ENCODE measurements at places on chromosomes 4 and X.
A peak's percentile ranks its signal among the peaks of the same experiment; 100 is the strongest.

DNA sequence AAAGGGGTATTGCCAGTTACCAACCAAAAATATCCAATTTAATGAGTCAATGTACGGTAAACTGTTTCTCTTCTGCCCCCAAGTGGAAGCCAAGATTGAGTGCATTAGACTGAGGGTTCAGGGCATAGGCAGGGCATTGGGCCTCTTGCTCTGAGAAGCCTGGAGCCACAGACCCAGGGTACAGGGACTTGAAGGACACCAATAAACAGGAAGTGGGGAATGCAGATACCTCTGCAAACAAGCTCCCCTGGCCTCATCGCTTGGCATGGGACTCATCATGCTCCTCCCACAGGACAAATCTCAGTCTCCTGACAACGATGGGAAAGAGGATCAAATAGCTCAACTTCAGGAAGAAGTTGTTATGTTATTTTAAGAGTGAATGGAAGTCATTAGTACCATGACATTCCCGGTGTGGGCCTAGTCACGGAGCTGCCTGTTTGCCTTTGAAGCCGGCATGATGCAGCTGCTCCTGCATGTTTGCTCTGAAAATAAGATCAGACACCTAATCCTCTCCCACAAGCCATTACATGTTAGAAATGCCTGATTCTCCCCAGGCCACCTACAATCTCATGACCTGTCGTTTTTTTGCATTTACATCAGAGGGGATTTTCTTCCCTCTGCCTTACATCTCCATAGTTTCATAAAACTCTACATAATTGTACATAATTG, 224.2 kb downstream of the RCHY1 start:
- no peak for DNase-seq

- DNase-seq = no peak
Observed at GRCh38 chr4:114037988-114038387, 58.5 kb upstream of the ARSJ start.

GRCh38 chr4:101660607-101661006, 129.9 kb upstream of the BANK1 start:
- DNase-seq = no peak

GRCh38 chr4:143341186-143341755, 4.6 kb downstream of the GAB1 start:
- DNase-seq = no peak

- no peak for DNase-seq
Observed at GRCh38 chr4:159017323-159018026, 85.4 kb upstream of the RAPGEF2 start.

GRCh38 chrX:111375747-111376146, 36.2 kb downstream of the DCX start:
- DNase-seq = no peak

GRCh38 chr4:76212851-76213414, 691 bp downstream of the SCARB2 start:
- DNase-seq = no peak

GRCh38 chr4:130808492-130808891, 1712.5 kb downstream of the C4orf33 start:
- DNase-seq = no peak

DNA sequence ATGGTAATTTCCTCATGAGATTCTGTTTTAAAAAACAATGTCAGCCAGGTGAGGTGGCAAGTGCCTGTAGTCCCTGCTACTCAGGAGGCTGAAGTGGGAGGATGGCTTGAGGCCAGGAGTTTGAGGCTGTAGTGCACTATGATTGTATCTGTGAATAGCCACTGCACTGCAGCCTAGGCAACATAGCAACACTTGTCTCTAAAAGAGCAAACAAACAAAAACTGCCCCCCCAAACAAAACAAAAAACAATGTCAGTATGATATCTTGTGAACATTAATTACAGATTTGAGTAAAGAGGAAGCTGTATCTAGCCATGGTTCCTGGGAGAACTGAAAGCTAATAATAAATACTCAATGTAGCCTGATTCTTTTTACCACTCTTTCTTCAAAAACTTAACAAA, 6.8 kb upstream of the MSL3 start:
- DNase-seq = no peak

DNA sequence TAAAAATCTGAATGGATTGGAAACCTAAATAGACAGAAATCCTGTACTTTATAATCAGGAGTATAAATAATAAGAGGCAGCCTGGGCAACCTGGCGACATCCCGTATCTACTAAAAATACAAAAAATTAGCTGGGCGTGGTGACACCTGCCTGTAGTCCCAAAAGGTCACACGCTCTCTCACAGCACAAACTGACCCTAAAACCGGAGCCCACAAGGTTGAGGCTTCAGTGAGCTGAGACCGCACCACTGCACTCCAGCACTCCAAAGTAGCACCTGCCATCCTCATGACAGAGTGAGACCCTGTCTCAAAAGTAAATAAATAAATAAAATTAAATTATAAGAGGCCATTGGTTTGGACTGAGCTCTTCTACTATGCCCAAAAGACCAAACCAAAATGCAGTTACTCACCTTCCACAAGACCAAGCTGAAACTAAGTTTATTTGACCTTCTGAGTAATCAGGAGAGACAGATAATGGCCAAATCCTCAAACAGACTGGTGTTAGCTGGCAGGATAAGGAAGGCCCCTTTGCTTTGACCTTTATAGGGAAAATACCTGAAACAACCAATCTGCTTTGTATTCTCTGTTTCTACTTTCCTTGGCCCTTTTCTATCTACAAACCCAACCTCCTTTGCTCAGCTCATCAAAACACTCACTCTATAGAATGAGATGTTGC, 3.2 kb upstream of the GRSF1 start:
- DNase-seq = no peak

DNA sequence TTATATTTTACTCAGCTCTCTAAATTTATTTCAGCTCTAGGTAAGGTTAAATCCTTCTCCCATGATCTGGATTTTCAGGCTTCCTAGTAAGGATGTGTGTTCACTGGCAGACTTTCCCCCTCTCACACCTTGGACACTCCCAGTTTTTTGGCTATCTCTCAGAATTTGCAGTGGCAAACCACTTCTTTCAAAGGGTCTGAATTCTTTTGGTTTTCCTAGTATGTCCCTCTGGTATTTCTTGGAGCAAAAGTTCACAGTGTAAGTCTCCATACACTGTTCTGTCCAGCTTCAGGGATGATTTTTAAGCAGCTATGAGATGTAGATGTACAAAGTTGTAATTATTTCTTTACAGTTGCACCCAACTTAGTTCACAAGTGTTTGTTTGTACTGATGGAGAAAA, 653.8 kb upstream of the GALNT7 start:
- no peak for DNase-seq

DNA sequence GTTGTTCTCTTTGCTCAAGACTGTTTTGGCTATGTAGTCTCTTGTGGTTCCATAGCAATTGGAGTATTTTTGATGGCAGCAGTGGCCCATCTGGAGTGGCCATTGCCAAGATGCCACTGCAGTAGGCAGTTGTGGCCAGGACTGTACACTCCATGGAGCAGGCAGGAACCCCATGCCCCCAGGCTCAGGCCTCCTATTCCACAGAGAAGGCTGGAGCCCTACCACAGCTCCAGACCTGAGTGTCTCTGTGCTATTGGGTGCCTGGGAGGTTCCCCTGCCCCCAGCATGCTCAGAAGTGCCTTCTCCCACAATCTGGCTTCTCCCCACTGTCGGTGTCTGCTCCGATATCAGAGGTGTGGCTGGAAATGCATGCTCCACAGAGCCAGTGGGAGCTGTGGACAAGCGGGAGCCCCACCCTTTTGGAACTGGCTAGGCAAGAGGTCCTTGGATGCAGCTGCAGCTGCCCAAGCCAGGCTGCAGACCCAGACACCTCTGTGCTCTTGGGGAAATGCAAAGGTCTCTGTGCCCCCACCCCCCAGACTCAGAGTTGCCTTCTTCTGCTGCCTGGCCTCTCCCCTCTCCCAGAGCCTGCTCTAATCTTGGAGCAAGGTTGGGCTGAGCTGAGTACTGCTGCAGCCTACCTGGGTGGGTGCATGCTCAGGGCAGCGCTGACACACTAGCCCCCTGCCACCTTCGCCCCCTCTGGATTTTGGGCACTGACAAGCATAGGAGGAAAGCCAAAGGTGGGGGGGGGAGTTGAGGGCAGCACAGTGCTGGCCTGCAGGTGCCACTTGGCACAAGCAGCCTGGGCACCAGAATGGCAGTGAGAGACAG, 46.6 kb upstream of the UBE2NL start:
- no peak for DNase-seq

- DNase-seq = peak; percentile 14
Observed at GRCh38 chrX:1661048-1661921, 46.4 kb downstream of the ASMT start.

DNA sequence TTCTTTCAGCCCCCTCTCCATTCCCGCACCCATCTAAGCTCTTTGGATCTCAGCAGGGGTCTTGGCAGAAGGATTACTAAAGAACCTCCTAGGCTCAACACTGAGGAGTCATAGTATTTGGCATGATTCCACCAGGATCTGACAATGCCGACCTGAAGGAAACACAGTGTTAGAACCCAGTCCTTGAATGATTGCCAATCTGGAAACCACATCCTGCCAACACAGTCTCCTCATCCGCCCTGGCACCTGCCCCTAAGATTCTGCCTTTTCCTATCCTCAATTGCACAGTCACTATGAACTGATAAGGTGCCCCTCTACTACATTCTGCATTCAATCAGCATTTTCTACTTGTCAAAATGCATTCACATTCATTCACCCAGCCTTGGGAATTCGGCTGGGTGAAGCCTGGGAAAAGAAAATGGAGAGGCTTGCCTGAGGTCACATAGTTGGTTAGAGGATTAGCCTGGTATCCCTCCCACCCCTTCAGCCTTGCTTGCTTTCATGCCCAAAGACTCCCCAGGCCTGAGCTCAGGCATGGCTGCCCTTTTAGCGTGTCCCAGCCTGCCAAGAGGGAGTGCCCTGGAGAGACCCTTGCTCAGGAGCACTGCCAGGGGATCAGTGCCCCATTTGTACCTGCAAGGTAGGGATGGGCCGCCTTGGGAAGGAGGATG, 2.2 kb upstream of the CLDN2 start:
- no peak for DNase-seq

- DNase-seq = no peak
Observed at GRCh38 chrX:136138939-136139338, 8.4 kb upstream of the FHL1 start.

DNA sequence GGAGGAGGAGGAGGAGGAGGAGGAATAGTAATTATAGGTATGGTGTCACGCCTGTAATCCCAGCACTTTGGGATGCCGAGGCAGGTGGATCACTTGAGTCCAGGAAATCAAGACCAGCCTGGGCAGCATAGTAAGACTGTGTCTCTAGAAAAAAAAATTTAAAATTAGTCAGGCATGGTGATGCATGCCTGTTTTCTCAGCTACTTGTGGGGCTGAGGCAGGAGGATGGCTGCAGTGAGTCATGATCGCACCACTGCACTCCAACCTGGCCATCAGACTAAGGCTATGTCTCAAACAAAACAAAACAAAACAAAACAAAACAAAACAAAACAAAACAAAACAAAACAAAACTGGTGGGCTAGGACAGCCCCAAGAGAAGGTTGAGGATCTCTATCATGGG, 3.0 kb downstream of the STARD8 start:
- no peak for DNase-seq

DNA sequence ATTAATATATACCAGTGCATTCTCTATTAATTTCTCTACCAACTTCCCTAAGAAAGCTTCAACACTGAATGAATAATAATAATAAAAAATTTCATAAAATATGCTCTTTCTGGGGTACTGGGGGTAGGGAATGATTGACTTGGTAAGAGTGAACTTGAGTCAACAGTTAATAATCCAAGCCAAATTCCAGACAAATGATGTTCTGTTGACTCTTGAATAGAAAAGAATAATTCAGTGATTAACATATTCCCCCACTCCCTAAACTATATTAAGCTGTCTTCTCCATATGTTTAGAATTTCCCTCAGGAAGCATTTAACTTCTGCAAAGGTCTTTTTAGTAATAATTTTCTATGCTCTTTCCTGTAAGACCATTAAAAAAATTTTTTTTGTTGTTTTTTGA, 12.3 kb downstream of the PGRMC2 start:
- DNase-seq = no peak

DNA sequence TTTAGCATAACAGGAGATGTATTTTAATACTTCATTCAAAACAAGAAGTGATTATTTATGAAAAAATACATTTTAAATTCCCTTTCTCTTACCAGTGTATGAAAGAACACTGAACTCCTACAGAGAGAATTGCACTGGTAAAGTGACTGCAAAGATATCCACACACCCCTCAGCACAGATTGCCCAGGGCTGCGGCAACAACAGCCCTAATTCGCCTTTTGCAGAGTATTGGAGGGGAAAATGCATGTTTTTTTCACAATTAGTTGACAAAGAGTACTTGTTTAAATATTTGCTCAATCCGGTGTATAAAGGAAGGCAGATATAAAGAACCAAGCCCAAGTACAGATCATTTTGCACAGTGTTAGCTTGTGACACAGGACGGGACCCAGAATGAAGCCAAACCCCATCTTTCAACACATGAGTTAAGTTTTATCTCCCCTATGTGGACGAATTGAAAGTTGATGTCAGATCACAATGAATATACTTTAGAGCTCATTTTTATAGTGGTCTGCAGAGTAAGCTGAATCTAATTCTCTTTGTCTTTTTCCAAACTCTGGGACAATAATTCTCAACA, 551.4 kb upstream of the IGFBP7 start:
- DNase-seq = no peak

GRCh38 chr4:110628663-110629213, 5.9 kb upstream of the PITX2 start:
- no peak for DNase-seq

DNA sequence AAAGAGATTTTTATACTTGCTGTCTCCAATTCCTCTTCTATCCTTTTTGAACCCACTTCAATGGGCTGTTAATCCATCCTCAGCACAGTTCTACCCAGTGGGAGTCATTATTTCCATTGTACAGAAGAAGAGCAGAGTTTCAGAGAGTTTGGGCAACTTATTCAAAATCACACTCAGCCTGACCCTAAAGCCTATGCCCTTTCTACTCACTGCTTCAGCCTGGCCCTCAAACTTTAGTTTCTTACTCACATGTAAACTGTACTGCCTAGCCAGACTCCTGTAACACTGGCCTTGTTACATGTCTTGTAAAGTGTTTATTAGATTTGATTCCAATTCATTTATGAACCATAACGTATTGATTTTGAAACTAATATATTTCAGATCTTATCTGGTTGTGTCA, 25.1 kb upstream of the USO1 start:
- DNase-seq = no peak

GRCh38 chr4:54365691-54366090, 136.6 kb downstream of the PDGFRA start:
- DNase-seq = no peak

DNA sequence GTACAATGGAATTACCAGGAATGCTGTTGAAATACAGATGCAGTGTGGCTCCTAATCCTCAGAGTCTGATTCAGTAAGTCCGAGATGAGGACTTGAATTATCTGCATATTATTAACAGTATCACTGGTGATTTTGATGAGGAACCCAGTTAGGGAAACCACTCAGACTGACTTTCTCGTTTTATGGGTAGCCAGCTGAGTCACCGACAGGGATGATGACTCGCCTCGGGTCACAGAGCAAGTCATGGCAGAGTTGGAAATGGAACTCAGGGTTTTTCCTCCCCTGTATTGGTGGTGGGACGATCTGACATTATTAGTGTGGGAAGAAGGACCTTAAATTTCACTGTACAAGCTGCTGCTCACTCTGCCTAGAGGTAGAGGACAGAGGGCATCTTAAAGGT, 51.3 kb downstream of the RTL9 start:
- no peak for DNase-seq
